ENCODE measurements at places on chromosomes 6 and 20. TPM values are rescaled to one million over a fixed set of nuclear protein-coding genes. Genes with fewer than 3 reads are reported as not detected.

The ZNF334 gene
- total RNA-seq: 2.2 TPM

The HLA-DPA1 gene
- total RNA-seq: 6.8 TPM

GRCh38 chr6:152298848-152299735 lies 338.1 kb downstream of the SYNE1 start:
- DNase-seq: no peak

DNA sequence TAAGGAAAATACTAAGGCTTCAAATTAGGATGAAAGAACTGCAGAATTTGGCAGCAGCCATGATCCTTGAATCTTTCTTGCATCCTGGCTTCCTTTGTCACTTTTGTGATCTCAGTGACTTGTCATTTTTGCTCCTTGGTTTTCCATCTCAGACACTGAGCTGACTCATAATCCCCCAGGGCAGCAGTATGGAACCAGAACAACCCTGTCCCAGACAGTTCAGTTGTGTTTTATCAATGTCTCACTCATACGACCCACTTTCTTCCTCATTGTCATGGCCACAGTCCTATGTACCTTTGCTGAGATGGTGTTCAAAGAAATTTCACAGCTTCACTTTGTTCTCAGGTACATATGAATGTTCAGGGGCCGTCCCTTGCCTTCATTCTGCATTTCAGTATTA lies 488.5 kb upstream of the BTBD3 start:
- no peak for DNase-seq

DNA sequence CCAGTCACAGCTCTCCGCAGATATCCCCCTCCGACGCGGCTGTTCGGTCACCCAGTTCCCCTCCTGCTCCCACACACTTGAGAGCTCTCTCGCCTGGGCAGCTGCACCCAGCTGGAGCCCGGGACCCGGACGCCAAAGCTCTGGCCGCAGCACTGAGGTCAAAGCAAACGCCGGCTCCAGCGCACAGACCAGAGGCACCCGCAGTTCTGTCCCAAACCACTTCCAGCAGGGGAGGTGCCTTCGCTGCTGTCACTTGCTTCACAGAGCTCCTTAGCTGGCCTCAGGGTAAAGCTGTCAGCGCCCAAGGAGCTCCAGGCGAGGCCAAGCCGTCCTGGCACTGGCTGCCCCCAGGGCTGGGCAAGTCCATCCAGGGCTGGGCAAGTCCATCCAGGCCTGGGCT lies 27.9 kb downstream of the SLC2A4RG start:
- no peak for DNase-seq

GRCh38 chr6:67433124-67433523 lies 1202.0 kb upstream of the ADGRB3 start:
- no peak for DNase-seq

DNA sequence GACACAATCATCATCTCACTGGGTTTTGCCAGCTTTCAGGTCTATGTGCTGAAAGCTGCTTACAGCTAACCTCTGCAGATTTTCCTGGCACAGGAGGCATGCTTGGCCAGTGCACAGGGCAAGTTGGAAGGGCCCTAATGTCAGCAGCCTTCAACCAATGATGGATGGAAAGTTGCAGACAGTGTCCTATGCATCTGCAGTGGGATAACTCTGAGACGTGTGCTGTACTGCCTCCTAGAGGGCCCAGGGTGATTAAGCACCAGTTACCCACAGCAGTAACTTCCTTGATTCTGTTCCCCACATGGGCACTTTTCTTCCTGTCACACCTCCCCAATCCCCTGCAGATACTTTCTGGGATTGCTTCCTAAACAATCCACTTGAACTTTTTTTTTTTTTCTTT lies 38.6 kb downstream of the OVOL2 start:
- DNase-seq: no peak

- no peak for DNase-seq
Measured at GRCh38 chr20:57432862-57433491, 41.8 kb downstream of the RBM38 start.

- DNase-seq: no peak
Measured at GRCh38 chr6:48243071-48243470, 132.1 kb upstream of the PTCHD4 start.

DNA sequence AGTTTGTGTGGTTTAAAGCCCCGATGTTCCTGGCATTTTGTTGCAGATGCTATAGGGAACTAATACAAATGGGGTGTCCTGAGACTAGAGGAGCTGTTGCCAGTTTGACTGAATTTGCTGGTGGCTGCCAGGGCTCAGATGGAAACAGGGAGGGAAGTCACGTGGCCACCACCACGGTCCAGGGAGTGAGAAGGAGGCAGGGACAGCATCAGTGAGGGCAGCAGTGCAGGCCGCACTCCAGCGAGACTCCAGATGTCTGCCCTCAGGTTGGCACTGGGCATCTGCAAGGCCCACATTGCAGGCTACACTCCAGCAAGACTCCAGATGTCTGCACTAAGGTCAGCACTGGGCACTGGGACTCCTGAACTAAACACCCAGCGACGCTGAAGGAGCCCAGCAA lies 86.2 kb downstream of the RAMACL start:
- DNase-seq: no peak
